ENCODE measurements at places on chromosomes 2 and 18. TPM values are rescaled to one million over a fixed set of nuclear protein-coding genes. Genes with fewer than 3 reads are reported as not detected.

- DNase-seq = no peak
Observed at GRCh38 chr2:107303964-107304363, 418.0 kb upstream of the ST6GAL2 start.

- no peak for DNase-seq
Observed at GRCh38 chr2:218262631-218263586, 2.1 kb downstream of the GPBAR1 start.

The ITGA4 gene
- total RNA-seq = 7.4 TPM

The MOGAT1 gene
- total RNA-seq = not detected

GRCh38 chr2:26612522-26613240 lies 28.5 kb downstream of the CIB4 start:
- peak; percentile 59 for DNase-seq

DNA sequence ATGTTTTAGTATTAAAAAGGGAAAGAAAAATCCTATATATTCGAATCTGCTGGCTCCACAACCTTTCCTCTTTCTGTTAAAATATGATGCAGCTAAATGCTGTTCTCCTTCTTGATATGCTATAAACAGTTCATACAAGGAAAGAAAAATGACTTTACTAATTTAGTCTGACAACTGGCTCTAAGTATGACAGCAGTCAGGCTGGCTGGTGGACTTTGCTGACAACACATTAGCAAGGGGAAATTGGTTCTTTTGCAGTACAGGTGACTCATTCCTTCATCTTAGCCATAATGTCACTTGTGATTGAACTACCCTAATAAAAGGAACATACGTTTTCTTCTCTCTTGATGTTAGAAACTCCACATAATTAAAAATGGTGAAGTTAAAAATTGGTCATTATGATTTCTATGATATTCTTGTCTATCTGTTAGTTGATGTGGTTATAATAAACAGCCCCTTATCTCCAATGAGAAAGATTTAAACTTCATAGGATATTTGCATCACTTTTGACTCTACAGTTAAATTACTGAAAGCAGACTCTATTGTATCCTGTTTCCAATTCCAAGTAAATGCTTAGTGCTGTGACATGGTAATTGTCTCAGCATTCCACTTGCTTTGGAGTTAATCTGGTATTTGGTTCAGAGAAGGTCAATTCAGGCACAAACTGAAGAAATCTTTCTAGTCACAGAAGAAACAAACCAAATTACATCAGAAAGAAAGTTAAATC lies 315.3 kb upstream of the GULP1 start:
- DNase-seq = no peak

DNA sequence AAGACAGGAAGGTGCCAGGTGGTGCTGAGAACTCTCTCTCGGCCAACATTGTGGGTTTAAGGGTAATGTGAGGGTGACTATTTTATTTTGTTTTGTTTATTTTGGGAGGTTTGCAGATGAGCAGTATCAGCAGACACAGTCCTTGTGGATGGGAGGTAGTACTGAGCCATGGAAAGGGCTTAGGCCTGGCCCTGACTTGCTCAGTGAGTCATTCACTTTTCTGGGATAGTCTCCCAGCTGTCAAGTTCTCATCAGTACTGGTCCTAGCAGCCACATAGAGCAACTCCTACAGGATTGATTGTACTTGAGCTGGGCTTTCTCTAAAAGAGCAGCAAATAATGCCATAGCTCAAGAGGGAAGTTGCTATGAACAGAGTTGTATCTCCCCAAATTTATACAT lies 175.2 kb downstream of the LOXHD1 start:
- DNase-seq = no peak

DNA sequence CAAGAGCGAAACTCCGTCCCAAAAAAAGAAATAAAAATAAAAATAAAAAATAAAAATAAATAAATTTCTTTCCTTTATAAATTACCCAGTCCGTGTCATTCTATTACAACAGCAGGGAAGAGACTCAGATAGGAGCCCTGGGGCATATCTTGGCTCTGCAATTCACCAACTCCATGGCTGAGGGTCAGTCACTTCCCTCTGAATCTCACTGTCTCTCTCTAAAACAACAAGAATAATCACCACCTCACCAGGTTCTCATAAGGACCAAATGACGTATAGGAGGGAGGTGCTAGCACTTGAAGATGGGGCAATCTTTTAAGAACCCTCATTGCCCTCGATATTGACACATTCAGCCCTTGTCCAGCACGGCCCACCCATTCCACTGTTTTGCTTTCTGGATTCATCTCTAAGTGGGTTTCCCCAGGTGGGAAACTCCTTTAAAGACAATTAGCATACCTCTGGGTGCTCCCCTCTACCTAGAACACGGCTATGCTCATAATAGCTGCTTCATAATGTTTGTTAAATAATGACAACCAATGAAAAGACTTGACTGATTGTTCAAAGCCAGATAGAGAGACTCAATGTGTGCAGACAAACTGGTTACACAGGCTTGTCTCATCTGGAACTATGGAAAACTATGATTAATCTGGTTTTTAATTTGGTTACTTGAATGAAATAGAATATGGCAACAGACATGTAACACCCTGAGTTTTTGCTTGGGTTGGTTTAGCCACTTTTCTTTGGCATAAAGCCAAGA lies 15.1 kb downstream of the MYCN start:
- no peak for DNase-seq

- DNase-seq = no peak
Observed at GRCh38 chr2:205656941-205657340, 25.4 kb upstream of the NRP2 start.

- no peak for DNase-seq
Observed at GRCh38 chr2:23668756-23669304, 258.1 kb downstream of the ATAD2B start.

- DNase-seq = no peak
Observed at GRCh38 chr18:45805551-45805950, 19.9 kb upstream of the SIGLEC15 start.

DNA sequence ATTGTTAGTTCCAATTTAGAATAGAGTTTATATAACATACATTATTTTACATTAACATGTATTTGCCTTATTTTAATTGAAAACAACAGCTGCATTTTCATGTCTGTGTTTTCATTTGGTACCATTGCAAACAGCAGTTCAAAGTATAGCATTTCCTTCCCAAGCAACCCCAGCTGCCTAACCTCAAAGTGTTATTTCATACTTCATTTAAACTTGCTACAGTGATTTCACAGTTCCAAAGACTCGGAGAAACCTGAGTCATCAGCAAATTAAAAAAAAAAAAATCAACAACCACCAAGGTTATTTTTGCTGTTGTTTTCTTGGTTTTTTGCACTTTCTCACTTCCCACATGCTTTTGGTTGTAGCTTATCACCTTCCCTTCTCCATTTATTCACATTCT lies 236.5 kb upstream of the SPHKAP start:
- DNase-seq = no peak

- DNase-seq = no peak
Observed at GRCh38 chr2:84875213-84875560, 5.7 kb downstream of the TRABD2A start.

The TTN gene
- 3.9 TPM for total RNA-seq

GRCh38 chr2:43223521-43224001 lies 2.8 kb downstream of the ZFP36L2 start:
- DNase-seq = no peak

DNA sequence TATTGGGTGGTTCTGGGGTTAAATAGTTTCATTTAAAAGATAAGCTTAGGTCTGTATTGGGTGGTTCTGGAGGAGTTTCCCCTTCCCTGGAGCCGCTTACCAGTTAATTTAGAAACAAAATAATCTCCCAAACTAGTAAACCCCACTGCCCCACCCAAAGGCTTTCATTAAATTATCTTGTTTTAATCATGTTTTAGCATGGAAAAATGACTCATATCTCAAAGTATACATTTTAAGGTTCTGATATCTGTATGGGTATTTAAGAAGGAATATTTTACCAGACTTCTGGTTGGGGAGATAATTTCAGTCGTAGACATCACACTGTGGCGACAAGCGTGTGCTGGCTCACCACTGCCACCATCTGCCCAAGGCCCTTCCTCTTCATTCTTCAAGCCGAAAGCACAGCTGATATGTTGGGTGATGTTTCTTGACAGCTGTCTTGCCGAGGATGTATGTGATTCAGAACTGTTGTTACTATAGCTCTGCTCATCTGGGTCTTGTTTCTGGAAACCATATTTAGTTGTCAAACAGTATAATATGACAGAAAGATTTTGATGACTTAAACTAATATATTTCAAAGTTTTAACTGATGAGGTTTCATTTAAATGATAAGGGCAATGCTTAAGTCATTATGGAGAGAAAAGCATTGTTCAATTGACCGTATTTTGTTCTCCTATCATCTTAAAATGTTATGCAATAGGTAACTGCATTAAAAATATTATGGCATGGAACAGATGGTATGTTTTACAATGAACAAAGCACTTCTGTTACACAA lies 5.1 kb downstream of the FIGLA start:
- no peak for DNase-seq

- DNase-seq = no peak
Observed at GRCh38 chr2:239192975-239193374, 207.8 kb downstream of the HDAC4 start.
